ENCODE measurements at places on chromosomes 12 and 14.

GRCh38 chr12:98253207-98254037 lies 262.0 kb upstream of the TMPO start:
- no peak for DNase-seq

- no peak for DNase-seq
These were observed 14.7 kb upstream of the TBX3 start for GRCh38 chr12:114698566-114699163.

DNA sequence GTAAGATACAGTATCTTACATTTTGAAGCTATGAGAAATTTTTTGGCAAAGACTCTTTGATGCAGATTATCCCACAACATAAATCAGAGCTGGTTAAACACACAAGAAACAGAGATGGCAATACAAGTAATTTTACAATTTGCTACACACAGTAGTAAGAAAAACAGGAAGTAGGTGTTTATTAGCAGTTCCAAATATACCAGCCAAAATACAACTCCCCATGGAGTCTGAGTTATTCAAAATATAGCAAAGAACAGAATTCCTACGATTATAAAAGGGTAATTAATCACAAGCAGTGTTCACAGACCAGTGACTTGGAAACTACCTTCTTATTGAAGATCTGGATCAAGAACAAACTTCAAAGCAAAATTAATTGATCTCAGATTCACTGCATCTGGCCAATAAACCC lies 83.9 kb downstream of the BMP4 start:
- no peak for DNase-seq

- no peak for DNase-seq
These were observed 75.1 kb downstream of the NRXN3 start for GRCh38 chr14:78245238-78245637.

DNA sequence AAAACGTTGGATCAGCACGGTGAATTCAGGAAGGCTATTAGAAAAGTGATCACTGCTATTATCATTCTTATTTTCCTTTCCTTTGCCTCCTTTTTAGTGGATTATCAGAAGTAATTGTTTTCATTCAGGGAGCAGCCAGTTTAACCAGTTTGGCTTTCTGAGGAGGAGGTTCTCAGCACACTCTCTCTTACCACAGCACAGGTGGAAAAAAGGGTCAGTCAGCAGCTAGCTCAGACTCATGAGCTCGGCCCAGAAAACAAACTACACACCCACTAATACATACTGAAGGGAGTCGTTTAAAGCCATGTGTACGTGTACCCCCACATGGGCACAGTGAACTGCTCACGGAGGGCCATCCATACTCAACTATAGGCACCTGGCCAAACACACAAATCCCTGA lies 23.2 kb upstream of the MAGOHB start:
- DNase-seq: no peak

- no peak for DNase-seq
These were observed 48.7 kb downstream of the CCNK start for GRCh38 chr14:99529899-99530298.

DNA sequence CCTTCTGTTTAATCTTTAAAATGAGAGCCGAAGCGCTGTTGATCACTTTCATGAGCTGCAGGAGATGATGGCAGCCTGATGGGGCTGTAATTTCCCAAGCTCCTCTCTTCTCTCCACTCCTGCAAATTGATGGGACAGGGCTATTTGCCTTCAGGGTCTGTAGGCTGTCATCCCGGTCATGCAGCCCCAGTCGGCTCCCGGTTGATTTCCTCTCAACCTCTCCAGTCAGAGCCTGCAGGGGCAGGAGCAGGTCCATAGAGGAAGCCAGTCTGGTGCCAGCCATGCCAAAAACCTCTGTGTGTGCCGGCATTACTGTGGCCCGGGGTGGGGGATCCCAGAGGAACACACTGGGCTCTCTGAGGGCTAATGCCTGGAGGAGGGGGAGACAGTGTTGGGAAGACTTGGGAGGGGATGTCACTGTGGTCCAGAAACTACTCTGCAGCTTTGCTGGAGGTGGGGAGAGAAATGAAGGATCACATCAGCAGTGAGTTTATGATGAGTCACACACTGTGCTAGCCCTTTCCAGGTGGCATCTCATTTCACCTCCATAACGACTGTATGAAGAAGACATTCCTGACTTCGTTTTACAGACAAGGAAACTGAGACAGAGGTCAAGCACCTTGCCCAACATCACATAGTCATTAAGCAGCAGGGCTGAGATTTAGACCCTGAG lies 46.5 kb upstream of the PRIMA1 start:
- no peak for DNase-seq

- no peak for DNase-seq
These were observed 176.1 kb upstream of the SLC38A2 start for GRCh38 chr12:46548605-46549071.

GRCh38 chr14:36771028-36771640 lies 109.5 kb downstream of the PAX9 start:
- DNase-seq: no peak

GRCh38 chr14:66105815-66106214 lies 380.4 kb upstream of the CCDC196 start:
- DNase-seq: no peak

DNA sequence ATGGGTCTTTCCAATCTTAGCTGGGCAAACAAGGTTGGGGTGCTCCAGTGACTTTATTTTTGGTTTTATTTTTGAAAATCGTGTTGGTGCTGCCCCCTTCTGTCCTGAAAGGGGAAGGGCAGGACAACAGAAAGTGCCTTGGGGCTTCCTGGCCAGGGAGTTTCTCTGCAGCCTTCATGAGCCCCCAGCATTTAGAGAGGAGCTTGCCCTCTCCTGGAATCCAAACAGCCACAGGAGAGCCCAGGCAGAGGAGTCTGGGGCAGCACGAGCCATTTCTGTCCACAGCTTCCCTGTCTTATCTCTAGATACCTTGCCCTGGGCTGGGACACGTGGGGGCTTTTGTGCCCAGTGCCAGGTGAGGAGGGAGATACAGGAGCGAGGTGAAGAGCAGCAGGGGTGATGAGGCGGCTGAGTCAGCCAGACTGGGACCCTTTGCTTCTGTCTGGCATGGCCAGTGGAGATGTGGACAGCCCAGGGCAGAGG lies 4.4 kb upstream of the C1RL start:
- DNase-seq: no peak

DNA sequence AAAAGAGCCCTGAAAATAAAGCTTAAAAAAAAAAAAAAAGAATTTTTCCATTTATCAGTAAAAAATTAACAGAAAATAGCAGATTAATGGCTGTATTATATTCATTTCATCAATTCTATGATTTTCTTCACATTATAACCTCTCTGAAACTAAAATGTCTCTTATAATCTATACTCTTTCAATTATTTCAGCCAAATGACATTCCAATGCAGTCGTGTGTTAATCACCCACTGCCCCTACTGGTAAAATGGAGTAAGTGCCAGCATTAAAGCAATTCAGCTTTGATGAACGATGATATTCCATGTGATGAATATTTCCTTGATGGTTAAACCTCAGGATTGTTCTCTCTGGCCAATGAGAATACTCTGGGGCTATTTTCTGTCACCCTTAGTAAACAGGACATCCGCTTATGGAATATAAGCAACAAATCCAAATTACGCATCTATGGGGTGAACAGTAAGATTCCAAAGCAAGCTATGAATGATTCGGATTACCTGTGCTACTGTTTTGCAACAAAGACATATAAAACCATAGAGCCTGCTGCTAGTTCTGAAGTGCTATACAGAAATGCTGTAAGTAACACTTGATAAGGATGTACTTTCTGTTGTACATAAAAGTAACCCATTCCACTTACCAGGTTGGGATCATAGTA lies 20.3 kb upstream of the SYCP3 start:
- no peak for DNase-seq

DNA sequence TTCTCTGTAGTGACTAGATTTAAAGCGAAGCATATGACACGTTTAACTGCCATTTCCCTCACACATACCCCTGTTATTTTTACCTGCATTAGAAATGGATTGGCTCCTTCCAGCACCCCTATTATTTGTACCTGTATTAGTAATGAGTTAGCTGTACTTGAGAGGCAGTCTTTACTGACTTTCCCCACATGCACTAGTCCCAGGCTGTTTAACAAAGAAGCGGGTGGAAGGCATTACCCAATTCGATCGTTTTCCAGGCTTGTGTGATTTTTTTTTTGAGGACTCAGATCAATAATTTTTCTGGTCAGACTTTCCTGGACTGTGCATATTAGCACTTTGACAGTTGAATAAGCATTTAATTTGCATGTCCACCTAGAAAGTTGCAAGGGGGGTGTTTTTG lies 46.4 kb downstream of the RAD52 start:
- DNase-seq: no peak

GRCh38 chr14:63361790-63362189 lies 43.1 kb upstream of the GPHB5 start:
- DNase-seq: no peak

- DNase-seq: no peak
These were observed 111.4 kb downstream of the DACT1 start for GRCh38 chr14:58749066-58749669.

GRCh38 chr12:130051900-130052299 lies 110.4 kb upstream of the FZD10 start:
- no peak for DNase-seq

DNA sequence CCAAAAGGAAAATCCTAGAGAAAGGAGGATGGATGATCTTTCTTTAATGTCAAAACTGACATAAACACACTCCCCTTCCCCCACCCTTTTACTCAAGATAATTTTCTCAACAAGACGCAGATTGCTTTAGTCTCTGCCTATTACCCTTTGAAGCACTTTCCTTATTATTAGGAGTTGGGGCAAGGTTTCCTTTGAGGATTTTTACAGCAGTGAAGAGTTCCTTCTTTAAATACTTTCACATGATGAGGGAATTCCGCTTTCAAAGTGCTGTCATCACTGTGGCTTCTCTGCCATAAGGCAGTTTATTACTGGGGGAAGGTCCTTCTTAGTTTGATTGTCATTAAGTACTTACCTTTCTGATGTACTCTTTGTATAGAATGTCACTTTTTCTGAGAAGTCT lies 172.1 kb downstream of the MSRB3 start:
- DNase-seq: no peak

- no peak for DNase-seq
These were observed 15.2 kb downstream of the RASSF3 start for GRCh38 chr12:64625243-64626077.

DNA sequence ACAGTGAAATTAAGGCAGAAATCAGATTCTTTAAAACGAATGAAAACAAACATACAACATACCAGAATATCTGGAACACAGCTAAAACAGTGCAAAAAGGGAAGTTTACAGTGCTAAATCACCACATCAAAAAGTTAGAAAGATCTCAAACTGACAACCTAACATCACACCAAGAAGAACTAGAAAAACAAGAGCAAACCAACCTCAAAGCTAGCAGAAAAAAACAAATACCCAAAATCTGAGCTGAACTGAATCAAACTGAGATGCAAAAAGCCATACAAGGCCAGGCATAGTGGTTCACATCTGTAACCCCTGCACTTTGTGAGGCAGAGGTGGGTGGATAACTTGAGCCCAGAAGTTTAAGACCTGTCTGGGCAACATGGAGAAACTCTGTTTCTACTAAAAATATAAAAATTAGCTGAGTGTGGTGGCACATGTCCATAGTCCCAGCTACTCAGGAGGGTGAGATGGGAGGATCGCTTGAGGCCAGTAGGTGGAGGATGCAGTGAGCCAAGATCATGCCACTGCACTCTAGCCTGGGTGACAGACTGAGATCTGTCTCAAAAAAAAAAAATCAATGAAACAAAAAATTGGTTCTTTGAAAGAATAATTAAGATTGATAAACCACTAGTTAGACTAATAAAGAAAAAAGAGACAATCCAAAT lies 33.2 kb upstream of the LDHB start:
- DNase-seq: no peak

- DNase-seq: no peak
These were observed 426.5 kb downstream of the GLT1D1 start for GRCh38 chr12:129279771-129280170.

DNA sequence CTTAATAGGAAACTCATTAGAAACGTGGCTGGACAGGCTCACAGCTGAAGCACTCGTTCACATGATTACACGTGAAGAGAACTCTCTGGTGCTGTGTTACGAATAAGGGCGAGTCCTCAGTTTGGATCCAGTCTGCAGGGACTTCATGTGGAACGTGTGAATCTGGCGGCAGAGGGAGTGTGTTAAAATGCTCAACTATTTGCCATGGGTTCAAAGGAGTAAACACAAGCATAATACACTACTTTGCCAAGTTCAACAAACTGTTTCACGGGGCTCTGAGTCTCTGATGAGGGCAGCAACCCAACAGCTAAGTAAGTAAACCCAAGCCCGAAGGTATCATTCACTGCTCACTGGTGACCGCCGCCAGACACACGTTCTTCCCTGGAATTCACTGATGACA lies 42.4 kb downstream of the NUAK1 start:
- no peak for DNase-seq

DNA sequence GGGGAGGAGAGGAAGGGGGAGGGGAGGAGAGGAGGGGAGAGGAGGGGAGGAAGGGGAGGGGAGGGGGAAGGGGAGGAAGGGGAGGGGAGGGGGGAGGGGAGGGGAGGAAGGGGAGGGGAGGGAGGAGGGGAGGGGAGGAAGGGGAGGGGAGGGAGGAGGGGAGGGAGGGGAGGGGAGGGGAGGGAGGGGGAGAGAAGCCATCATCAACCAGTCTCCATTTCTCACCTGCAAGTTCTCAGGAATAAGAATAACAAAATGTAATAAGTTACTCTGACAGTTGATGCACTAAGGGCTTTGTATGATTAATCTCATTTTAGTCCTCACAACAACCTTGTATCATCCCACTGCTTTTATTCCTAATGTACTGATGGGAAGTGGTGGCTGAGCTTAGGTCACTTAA lies 59.1 kb upstream of the TMEM263 start:
- no peak for DNase-seq

GRCh38 chr12:92629349-92630065 lies 73.3 kb upstream of the PLEKHG7 start:
- no peak for DNase-seq

DNA sequence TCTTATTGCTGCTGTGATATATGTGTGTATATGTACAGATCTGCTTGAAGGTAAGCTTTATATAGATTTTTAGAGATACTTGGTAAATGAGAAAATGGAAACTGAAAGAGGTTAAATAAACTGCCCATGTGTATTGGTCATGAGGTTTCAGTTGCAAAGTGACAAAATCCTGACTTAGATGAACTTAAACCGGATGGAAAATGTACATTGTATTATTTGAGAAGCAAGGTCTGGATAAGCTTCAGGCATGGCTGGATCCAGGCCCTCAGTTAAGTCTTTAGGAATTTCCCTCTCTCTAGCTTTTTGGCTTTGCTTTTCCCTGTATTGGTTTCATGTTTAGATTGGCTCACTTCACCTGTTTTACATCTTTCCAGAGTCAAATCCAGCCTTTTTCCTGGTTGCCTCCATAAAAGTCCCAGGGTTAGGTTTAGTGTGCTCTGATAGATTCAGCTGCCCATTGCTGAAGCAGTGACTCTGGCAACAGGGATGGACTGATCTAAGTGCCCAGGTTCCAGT lies 21.0 kb upstream of the MAP1LC3B2 start:
- no peak for DNase-seq

DNA sequence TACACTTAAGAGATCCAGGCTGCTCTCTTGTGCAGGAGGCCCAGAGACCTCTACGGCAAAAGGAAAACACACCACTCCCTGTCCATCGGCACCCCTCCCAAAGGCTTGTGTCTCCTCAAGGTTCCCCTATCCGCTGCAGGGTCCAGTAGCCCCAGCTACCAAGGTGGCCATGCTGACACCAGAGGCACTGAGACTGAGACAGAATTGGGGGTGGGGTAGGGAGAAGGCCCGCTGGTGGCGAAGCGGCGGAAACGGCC lies 590 bp downstream of the DDIT3 start:
- no peak for DNase-seq

GRCh38 chr12:29343022-29343799 lies 37.8 kb downstream of the ERGIC2 start:
- DNase-seq: no peak
